Hematopoietic multipotent progenitor cell treated with erythropoietin and hydrocortisone succinate and interleukin-3 and kit ligand, for 4 days (in vitro differentiated cells): ENCODE measurements at places on chromosomes 1 and 21.

DNA sequence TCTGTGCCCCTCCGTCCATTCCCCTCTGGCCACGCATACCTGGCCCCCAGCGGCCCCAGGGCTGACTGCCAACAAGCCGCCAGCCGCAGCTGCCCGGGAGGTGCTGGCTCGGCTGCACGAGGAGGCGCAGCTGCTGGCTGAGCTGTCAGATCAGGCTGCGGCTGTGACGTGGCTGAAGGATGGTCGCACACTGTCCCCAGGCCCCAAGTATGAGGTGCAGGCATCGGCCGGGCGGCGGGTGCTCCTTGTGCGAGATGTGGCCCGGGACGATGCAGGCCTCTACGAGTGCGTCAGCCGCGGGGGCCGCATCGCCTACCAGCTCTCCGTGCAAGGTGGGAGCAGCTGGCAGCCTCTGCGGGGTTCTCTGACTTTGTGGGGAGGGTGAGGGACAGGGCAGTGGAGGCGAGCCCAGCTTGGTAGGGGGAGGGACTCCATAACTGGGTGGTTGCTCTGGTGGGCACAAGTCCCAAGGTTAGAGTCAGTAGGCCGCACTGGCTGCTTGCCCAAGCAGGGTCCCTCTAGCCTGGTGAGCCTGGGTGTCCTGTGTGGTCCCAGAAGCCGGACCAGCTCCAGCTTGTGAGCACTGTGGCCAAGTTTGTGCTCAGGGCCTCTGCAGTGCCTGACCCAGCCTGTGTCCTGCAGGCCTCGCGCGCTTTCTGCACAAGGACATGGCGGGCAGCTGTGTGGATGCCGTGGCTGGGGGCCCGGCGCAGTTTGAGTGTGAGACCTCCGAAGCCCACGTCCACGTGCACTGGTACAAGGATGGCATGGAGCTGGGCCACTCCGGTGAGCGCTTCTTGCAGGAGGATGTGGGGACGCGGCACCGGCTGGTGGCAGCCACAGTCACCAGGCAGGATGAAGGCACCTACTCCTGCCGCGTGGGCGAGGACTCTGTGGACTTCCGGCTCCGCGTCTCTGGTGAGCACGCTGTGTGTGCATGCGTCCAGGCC lies 8.8 kb downstream of the OBSCN start:
- DNase-seq, result no peak

- peak; percentile 29 for DNase-seq
Observed at GRCh38 chr1:54885807-54886723, 930 bp downstream of the DHCR24 start.

DNA sequence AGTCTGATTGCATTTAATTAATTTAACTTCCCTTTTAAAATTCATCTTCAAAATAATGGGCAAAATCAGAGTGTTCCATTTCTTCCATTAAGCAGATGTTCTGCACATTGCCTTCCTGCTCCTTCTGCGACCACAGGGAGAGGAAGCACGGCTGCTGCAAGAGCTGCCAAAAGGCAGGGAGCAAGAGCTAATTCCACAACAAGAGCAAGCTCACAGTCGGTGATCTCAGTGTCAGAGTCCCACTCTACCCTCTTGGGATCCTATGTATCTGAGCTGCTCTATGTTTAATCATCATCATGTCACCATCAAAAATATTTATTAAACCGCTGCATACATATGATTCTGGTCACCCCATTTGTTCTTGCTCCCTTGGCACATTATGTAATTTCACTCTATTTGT lies 255.3 kb upstream of the CAMK1G start:
- DNase-seq, result no peak

DNA sequence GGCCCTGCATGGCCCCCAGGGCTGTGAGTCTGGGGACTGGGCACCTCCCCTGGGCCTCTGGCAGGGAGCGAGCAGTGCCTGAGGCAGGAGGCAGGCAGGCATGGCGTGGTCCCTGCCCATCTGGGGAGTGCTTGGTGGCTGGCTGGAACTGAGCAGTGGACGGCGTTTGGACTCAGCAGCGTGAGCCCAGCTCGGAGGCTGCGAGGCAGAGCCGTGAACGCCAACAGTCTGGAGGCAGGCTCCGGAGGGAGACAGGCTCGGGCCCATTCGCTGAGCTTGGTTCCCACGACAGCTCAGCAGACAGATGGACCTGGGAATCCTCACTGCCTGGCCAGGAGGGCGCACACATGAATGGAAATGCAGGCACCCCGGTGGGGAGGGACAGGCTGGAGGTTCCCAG lies 160.7 kb upstream of the POU3F1 start:
- DNase-seq, result no peak

- peak; percentile 35 for DNase-seq
Observed at GRCh38 chr1:8122477-8123407, 96.6 kb upstream of the ERRFI1 start.
